Uterus (tissue), 4 donors: ENCODE measurements at places on chromosomes 5 and 9. TPM values are rescaled to one million over a fixed set of nuclear protein-coding genes. Genes with fewer than 3 reads are reported as not detected.
A peak's percentile ranks its signal among the peaks of the same experiment; 100 is the strongest.

GRCh38 chr9:35915681-35916294, 6.5 kb downstream of the SPAAR start:
- no peaks in the 10 kb centered on the region for H3K27me3 ChIP-seq
- no peak for DNase-seq
- H3K4me1 ChIP-seq: peaks cover 13% of the 10 kb centered on the region
- H3K27ac ChIP-seq: peak overlapping the region; percentile 39
- no peak overlapping the region for H3K4me3 ChIP-seq

DNA sequence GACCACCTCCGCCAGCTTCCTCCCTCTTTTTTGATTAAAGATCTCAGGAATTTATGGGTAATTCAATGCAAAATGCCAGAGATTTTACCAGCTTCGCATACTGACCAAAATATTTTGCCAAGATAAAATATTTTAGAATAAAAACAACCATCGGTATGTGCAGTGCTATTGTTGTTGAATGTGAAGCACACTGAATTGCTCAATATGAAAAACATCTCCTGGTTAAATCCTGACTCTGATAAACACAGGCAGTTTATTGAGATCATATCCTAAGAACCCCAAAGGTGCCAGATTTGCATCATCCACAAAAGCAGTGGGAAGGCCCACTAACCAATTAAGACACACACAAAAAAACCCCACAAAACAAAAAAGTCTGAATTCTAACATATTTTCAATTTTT, 202.4 kb downstream of the GLIS3 start:
- H3K4me3 ChIP-seq: no peak overlapping the region
- H3K4me1 ChIP-seq: no peaks in the 10 kb centered on the region
- no peak for DNase-seq
- no peaks in the 10 kb centered on the region for H3K27me3 ChIP-seq
- no peaks in the 10 kb centered on the region for H3K36me3 ChIP-seq

DNA sequence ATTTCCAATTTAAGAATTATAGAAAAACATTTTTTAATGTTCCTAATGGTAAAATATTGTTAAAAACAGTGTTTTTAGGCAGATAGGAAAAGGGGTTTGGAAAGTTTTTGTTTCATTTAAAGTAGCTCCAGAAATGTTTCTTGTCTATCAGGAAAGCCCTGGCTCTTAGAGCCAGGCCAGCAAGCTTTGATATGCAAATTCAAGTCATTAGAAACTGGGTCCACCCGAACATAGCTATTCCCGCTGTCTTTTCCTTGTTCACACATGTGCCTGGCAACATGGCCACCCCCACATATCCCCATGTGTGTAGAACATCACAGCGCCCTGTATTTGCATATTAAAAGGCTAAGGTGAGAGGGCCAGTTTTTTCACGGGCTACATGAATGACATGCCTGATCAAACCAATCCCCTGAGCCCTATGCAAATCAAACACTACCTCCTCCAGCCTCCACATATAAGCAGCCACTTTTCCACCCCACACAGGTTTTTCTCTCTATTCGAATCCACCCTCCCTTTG, 925.3 kb upstream of the CDH10 start:
- DNase-seq: no peak
- H3K4me3 ChIP-seq: no peak overlapping the region

GRCh38 chr9:15144622-15145061, 162.4 kb downstream of the TTC39B start:
- no peak overlapping the region for H3K27ac ChIP-seq
- H3K4me1 ChIP-seq: no peaks in the 10 kb centered on the region
- H3K36me3 ChIP-seq: no peaks in the 10 kb centered on the region
- no peak overlapping the region for H3K4me3 ChIP-seq

DNA sequence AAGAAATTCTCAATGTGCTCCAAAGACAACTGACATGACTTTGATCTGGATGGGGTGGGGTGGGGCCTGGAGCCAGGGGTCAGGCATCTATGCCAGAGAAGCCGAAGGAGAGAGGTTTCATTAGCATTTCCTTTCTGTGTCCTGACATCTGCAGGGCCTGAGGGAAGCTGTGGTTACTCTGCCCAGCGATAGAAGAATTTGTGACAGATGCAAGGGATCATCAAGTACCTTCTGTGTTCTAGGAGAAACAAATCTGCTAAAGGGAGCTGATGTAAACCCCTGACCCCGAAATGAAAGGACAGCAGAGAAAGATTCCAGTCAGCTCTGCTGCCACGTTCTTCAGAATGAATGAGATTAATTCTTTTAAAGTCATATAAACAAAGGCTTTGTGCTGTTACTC, 335.7 kb downstream of the PRELID2 start:
- no peak overlapping the region for H3K27ac ChIP-seq
- no peaks in the 10 kb centered on the region for H3K36me3 ChIP-seq
- no peak for DNase-seq
- no peaks in the 10 kb centered on the region for H3K4me1 ChIP-seq
- H3K4me3 ChIP-seq: no peak overlapping the region

DNA sequence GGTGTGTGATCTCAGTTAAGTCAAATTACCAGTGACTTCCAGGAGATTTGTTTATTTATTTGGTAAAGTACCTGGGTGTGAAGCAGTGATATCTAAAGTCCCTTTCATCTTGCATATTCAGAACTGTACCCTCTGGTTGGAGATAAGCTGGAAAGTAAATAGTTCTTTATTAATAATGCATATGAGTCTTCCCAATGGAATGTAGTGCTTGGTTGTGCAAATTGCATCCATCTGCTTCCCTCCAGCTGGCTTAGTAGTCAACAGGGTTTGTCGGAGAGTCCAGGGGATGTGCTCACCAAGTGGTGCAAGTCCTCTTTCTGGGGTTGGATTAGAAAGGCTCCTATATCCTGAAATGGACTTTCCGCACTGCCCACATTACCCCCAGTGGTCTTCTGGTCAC, 42.0 kb downstream of the TRPM3 start:
- H3K4me1 ChIP-seq: no peaks in the 10 kb centered on the region
- no peaks in the 10 kb centered on the region for H3K36me3 ChIP-seq
- no peak for DNase-seq
- H3K27ac ChIP-seq: no peak overlapping the region
- H3K27me3 ChIP-seq: no peaks in the 10 kb centered on the region

DNA sequence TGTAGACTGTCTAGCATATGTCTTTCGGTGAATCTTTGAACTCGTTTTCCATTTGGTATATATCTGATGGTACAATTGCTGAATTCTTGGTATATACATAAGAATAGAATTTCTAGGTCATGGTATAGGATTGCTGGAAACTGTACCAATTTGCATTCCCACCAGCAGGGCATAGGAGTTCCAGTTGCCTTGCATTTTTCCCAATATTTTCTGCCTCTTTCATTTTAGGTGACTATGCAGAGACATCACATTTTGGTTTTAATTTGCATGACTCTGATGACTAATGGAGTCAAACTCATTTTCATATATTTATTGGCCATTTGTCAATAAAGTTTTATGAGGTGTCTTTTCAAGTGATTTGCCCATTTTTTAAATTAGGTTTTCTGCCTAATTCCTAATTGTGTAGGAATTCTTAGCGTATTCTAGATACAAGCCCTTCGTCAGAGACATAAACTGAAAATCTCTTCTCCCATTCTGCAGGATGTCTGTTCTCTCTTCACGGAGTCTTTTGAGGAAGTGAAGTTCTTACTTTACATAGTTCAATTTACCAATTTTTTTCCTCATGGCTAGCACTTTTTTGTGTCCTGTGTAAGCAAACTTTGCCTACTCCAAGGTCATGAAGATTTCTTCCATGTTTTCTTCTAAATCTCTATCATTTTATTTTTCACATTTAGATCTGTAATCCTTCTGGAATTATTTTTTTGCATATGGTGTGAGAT, 28.9 kb upstream of the PDCD1LG2 start:
- H3K4me1 ChIP-seq: no peaks in the 10 kb centered on the region
- no peak overlapping the region for H3K4me3 ChIP-seq
- H3K36me3 ChIP-seq: no peaks in the 10 kb centered on the region
- H3K27me3 ChIP-seq: no peaks in the 10 kb centered on the region

DNA sequence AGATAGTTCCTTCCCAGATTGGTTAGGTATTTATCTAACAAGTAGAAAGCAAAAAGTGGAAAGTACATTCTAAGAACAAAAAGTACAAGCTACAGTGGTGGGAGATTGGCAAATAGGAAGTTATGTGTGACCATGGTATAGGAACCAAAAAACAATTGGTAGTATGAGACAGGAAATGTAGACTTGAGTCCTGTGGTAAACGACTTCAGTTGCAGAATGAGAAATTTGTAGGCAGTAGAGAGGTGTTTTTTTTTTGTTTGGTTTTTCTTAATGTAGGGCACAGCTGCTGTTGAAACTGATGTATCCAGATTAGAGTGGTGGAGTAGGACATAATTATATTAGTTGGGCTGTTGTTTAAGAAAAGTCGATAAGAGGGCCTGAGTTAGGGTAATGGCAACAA, 72.0 kb downstream of the CCNH start:
- no peaks in the 10 kb centered on the region for H3K4me1 ChIP-seq
- DNase-seq: no peak
- no peak overlapping the region for H3K27ac ChIP-seq
- no peaks in the 10 kb centered on the region for H3K36me3 ChIP-seq
- H3K27me3 ChIP-seq: no peaks in the 10 kb centered on the region

- no peaks in the 10 kb centered on the region for H3K27me3 ChIP-seq
- H3K36me3 ChIP-seq: no peaks in the 10 kb centered on the region
- H3K27ac ChIP-seq: no peak overlapping the region
- no peaks in the 10 kb centered on the region for H3K4me1 ChIP-seq
- DNase-seq: no peak
These were observed 4.8 kb upstream of the GRIA1 start for GRCh38 chr5:153485641-153486040.

DNA sequence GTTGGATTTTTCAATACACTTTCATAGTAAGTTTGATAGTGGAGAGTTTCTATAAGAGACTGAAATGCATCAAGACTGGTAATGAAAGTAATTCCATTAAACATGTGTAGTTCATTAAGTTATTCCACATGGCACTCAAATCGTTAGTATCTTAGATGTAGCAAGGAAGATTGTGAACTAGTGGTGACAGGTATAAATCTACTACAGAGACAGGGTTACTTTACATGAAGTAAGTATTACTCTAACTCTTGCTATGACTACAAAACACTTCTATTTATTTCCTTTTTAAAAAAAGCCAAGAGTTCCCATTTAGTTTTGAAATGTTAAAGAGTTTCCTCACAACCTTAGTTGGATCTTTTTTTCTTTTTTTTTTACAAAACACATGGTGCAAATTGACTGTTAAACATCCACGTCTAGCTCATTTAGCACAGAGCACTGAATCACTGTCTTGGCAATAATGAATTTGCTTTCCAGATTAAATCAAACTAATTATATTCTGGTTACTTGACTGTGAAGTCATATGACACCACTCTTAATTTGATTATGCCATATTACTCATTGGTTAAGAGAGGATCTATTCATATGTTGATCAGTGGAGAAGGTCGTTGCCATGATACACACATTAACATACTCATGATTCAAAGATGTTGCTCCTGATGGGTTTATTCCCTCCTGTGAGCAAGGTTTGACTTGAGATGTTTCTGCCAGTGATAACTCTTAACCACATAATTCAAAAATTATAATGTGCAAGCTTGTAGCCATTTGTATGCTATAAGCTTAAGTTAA, 644.8 kb downstream of the EFNA5 start:
- DNase-seq: no peak
- H3K27ac ChIP-seq: no peak overlapping the region
- no peaks in the 10 kb centered on the region for H3K27me3 ChIP-seq
- no peaks in the 10 kb centered on the region for H3K36me3 ChIP-seq

GRCh38 chr5:56633950-56634349, 181.4 kb upstream of the MAP3K1 start:
- no peak overlapping the region for H3K27ac ChIP-seq
- H3K27me3 ChIP-seq: no peaks in the 10 kb centered on the region
- no peaks in the 10 kb centered on the region for H3K36me3 ChIP-seq

DNA sequence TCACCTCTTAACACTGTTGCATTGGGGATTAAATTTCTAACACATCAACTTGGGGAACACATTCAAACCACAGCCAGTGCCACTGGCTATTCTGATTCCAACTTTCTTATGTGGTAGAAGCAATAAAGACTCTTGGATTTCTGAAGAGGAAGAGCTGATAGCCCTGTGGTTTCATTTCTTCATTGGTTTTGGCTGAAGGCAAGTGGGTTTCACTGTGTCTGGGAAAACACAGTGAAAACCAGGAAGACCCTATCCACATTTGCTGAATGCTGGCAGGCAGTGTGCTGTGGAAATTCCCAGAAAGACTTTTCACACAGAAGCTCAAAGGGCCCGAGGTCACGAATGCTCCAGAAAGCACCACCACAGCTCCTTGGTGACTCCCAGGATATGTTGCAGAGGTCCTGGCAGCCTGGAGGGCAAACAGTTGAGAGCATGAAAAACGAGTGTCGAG, 67.1 kb downstream of the DAPK1 start:
- no peak overlapping the region for H3K4me3 ChIP-seq
- no peaks in the 10 kb centered on the region for H3K36me3 ChIP-seq
- no peak for DNase-seq
- H3K4me1 ChIP-seq: peaks cover 6% of the 10 kb centered on the region

DNA sequence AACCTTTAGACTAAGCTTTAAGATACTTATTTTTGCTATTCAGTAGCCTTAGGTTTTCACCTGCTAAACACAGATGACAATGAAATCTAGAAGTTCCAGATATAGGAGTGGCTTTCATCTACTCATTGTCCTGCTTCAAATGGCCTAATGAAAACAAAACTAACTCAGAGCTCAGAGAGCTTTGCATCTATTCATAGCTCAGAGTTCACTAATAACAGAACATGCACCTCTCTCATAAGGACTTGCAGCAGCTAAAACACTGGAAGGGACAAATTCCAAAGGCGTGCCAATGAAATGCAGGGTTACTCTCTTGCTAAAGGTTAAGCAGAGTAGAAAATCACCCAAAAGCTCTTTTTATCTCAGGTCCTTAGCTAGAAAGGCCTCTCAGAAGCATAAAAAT, 29.0 kb downstream of the SLC31A2 start:
- no peak overlapping the region for H3K4me3 ChIP-seq
- DNase-seq: no peak
- no peaks in the 10 kb centered on the region for H3K4me1 ChIP-seq
- no peaks in the 10 kb centered on the region for H3K27me3 ChIP-seq
- no peak overlapping the region for H3K27ac ChIP-seq

The SPINK5 gene
- not detected for total RNA-seq

The CCL28 gene
- 1.0 TPM for total RNA-seq

The SPINK6 gene
- not detected for total RNA-seq

The TMEM252 gene
- 0.69 TPM for total RNA-seq

The ANKRD34B gene
- total RNA-seq: not detected

The NREP gene
- total RNA-seq: 779 TPM

The FAM153A gene
- total RNA-seq: 0.26 TPM

The PPP6C gene
- 19.5 TPM for total RNA-seq
